ENCODE measurements at places on chromosomes 4 and X.

DNA sequence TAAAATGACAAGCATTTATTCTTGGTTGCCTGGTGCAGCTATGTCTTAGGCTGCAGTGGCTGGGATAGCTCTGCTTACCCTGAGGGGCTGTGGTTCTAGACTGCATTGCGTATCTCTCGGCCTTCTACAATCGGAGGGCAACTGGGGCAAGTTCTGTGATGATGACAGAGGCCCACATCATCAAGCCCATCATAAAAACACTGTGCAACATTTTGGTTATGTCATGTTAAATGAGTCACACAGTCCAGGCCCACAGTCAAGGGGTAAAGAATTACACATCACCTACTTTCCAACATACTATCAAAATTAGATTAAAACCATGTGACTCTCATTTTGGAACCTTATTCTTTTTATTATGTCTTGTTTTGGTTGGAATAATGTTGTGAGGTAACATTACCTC is 120.2 kb upstream of the GUCY1A1 start:
- DNase-seq: no peak

DNA sequence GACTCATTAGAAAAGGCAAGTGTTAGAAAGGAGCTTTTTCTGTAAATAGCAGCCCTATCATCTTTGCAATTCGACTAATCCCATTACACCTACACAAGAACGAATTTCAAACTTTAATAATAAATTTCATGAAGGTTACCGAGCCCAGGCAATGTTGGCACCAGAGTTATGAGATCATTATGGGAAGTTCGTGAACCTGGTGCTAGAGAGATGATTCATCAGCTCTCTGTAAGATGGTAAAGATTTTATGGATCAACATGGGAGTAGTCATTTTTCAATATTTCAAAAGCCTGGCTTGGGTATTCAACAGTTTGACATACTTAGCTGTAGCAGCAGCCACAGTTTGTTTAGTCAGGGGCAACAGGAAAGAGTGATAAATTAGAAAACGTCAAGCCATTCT is 35.8 kb downstream of the AMELX start:
- DNase-seq: no peak

DNA sequence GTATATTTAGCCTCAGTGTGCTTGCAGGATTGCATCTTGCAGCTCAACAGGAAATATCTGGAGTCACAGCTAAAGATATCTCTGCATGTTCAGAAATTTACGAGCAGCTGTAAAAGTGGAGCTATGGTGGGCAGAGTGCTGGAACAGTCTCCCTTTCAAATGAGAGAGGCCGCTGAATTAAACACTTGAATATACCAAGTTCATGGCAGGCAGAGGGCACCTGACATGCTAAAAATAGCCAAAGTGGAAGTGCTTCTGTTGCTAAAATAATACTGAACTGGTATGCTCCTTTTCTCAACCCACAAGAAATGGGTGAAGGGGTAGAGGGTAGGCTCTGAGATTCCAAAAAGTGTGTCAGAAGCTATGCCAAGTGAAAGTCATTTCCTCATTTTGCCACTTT is 98.1 kb downstream of the MGST2 start:
- DNase-seq: no peak

DNA sequence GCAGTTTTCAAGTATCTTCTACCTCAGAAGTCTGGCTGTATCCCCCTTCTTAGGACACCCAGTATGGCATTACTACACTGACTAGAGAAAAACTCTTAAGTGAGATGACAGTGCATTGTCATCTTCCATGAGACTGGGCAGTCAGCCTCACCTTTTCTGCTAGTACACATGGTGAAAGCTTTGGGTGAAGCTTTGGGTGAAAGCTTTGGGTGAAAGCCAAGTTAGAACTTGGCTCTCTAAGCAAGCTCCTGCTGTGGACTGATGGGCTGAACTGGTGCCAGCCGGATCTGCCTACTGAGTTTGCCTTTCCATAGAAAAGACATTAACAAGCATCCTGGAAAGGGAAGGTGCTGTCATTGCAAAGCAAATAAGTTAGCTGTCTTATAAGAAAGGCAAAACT is 8.8 kb downstream of the EPHA5 start:
- no peak for DNase-seq

- no peak for DNase-seq
These were observed 934 bp upstream of the SEC31A start for GRCh38 chr4:82891707-82892466.

DNA sequence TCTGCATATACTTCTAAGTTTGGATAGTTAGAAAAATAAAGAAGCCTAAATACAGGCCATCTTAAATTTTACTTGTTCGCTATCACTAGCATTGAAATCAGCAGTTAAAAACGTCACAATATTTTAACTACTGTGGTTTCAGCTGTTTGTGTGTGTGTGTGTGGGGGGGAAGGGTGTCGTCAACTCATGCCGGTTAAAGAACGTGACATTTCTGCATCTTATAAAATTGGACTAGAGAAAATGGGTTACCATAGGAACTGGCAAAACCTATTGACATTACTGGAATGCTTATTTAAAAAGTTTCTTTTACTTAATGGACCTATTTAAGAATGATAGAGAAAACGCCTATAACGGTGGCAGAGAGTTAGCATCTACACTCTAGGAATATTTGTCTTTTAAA is 1.2 kb upstream of the CNKSR2 start:
- DNase-seq: no peak

GRCh38 chr4:140719686-140720085 is 36.5 kb downstream of the TBC1D9 start:
- DNase-seq: no peak

GRCh38 chr4:763922-764321 is 58.3 kb downstream of the PCGF3 start:
- no peak for DNase-seq

DNA sequence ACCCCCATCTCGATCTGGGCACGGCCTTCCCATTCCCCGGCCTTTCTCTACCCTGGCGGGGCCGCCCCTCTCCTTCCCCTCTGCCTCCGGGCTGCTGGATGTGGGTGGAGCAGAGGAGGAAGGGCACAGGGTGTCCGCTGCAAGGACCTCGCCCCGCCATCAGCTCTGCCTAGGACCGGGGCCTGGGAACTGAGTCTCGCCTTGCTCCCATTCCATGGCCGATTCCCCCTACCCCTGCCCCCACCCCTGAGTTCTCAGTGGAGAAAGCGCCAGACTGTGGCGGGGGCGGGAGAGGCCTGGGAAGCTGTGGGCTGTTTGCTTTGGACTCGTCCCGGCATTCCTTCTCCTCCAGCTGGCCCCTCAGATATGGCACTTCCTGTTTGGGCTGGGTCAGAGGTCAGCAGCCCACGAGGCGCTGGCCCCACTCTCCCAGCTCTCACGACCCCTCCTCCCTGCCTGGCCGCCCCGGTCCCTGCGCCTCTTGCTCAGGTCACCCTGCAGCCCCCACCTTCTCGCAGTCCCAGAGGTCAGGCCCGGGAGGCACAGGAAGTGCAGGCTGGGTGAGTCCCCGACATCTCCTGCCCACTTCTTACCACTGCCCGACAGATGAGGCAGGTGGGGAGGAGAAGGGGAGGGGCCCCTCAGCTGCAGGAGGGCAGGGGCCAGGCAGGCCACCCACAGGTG is 6.4 kb upstream of the BGN start:
- DNase-seq: no peak

DNA sequence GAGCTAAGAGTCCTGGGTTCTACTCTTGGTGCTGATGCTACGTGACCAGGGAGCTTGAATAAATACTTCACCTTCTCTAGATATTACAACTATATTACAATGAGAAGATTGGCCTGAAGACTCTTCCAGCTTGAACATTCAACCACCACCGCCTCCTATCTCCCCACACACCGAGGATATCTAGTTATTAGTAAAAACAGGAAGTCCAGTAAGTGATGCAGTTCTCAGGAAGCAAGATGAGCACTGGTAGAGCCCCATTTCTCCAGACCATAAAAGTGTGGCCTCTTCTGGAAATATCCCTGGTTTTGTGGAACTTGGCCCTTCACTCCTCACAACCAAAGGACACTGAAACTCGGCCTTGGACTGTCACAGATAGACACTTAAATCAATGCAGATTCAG is 18.5 kb downstream of the PJA1 start:
- DNase-seq: no peak

GRCh38 chrX:147733369-147733768 is 178.3 kb upstream of the FMR1 start:
- DNase-seq: no peak

- no peak for DNase-seq
These were observed 856 bp downstream of the SAT1 start for GRCh38 chrX:23783589-23784469.

All from activated T-cell treated with anti-CD3 and anti-CD28 coated beads for 1 hour (primary cell).